Activated CD4-positive, alpha-beta T cell treated with anti-CD3 and anti-CD28 coated beads for 1 hour (primary cell): ENCODE measurements at places on chromosomes 5 and 9.

GRCh38 chr9:88521308-88521707, 13.7 kb upstream of the NXNL2 start:
- DNase-seq: no peak

DNA sequence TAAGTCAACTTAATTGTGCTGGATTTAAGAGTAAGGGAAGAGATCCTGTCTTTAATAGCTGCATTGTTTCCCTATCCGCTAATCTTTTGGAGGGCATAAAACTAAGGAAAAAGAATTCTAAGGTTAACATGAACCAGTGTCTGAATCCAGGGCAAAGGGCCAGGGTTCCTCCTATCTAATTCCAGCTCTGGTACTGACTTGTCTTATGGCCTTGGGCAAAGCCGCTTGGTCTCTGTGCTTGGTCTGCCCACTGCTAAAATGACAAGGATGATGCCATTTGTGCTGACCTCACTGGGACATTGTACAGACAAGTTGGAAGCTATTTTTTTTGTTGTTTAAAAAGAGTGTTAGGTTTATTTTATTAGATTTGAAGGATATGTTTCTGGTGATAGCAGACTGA, 334.7 kb upstream of the PIK3R1 start:
- DNase-seq: no peak

DNA sequence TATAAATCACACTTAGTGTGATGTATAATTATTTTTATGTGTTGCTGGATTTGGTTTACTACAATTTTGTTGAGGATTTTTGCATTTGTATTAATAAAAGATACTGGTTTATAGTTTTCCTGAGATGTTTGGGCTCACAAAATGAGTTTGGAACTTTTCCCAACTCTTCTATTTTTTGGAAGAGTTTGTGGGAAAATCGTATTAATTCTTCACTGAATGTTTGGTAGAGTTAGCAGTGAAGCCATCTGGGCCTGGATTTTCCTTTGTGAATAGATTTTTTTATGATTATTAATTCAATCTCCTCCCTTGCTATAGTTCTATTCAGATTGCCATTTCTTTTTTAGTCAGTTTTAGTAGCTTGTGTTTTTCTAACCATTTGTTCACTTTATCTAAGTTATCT, 201.7 kb upstream of the NFIL3 start:
- no peak for DNase-seq

- no peak for DNase-seq
Observed at GRCh38 chr9:110526426-110526825, 53.1 kb downstream of the SVEP1 start.

- no peak for DNase-seq
Observed at GRCh38 chr5:100590867-100591266, 55.7 kb downstream of the FAM174A start.

GRCh38 chr5:111887706-111888105, 130.7 kb upstream of the NREP start:
- no peak for DNase-seq

DNA sequence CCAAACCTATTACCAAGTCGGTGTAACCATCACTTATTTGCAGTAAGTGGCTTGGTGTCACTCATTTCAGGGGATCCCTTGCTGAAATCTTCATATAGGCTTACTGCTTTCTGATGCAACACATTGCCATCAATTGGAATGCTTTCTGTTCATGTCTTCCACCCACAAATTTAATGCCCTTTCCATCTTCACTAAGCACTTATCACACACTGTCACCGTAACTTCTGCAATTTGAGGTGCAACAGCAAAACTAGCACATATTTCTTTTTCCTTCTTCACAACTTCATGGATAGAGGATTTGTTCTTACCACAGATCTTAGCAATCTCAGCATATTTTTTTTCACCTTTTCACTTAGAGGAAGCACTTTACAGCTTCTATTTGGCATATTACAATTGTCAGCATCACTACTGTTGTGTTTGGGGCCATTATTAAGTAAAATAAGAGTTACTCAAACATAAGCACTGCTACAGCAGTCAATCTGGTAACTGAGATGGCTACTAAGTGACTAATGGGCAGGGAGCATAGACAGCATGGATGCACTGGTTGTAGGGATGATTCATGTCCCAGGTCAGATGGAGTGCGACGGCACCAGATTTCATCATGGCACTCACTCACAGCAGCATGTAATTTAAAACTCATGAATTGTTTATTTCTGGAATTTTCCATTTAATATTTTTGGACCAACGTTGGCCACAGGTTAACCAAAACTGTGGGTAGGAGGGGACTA, 70.1 kb downstream of the PIP5K1B start:
- DNase-seq: no peak

DNA sequence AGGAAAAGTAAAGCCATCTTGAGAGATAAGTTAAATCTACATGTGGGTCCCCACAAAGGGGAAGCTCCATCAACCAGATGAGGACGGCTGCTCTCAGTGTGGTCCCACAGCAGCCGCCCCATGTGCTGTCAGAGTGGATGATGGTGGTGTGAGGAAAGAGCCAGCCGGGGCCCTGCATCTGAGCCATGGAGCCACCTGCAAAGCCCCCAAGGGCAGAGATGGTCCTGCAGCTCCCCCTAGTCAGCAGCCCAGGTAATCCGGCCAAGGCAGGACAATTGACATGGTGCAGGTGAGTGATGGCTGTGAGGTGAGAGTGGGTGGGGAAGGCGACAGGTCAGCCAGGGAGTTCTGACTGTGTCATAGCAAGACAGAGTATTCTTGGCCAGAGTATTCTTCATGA, 458.8 kb downstream of the ICE1 start:
- DNase-seq: no peak

GRCh38 chr9:87337335-87338087, 160.2 kb upstream of the DAPK1 start:
- DNase-seq: no peak

GRCh38 chr9:122033775-122034373, 59.2 kb downstream of the TTLL11 start:
- DNase-seq: no peak

- DNase-seq: no peak
Observed at GRCh38 chr9:35350827-35351549, 138.9 kb upstream of the RUSC2 start.

GRCh38 chr5:133063965-133064364, 12.2 kb downstream of the HSPA4 start:
- no peak for DNase-seq

DNA sequence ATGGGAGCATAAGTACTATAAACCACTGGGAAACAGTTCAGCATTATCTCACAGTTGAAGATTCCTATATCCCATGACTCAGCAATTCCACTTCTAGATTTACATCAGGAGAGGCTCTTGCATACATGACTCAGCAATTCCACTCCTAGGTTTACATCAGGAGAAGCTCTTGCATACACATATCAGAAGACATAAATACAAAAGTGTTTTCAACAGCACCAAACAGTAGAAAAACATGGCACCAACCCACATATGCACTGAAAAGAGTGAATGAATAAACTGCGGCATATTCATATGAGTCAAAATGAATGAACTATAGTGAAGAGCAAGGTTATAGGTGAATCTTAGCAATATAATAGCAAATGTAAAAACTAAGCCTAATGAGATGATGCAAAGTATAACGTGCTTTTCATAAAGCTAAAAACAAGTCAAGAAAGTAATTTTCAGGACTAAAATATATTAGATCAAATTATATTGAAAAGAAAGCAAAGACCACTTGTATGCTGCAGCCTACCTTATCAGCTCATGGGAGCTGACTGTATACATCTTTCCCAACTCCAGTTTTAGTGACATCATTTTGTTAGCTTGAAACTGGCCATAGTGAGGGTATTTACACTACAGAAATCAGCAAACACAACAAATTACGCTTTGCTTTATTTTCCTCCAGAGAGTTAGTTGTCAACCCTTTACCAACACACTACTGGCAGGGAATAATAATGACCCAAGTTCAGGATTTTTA, 95.8 kb downstream of the ANKRD18B start:
- no peak for DNase-seq

DNA sequence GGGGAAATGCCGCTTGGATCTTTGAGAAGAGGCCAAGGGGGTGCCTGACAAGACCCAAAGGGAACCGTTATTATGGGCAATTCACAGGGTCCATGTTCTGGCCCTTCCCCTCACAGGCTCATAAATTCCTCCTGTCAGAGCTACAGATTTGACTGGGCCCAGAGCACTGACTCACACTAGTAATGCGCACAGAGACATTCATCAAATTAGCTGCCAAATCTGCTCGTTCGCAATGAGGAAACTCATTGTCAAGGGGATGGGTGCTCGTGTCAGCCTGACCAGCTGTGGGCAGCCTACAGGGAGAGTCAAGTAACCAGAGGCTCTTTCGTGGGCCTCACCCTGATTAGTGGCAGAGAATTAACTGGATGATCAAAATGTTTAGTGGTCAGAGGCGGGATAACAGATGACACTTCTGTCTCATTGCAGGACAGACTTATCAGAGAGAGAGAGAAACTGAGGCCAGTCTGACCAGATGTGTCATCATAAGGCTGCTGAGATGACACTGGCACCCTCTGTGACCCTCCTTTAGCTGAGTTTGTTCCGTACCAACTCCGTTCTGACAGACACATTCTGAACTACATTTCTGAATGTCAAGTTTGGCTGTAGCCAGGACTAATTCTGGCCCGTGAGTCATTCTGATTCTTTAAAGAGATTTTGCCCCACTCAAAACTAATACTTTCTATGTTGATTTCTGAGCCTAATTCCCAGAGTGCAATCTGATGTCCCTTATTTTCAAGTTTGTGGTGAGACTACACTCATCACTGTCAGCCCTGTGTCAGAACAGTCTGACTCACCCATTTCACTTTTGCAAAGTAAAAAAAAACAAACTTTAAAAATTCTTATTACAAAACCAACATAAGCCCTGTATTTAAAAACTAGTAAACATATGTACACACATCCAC, 377.1 kb downstream of the ACTL7B start:
- no peak for DNase-seq

- no peak for DNase-seq
Observed at GRCh38 chr9:13967011-13967410, 346.9 kb downstream of the NFIB start.

- DNase-seq: no peak
Observed at GRCh38 chr5:4630031-4630430, 510.1 kb upstream of the ADAMTS16 start.

GRCh38 chr9:17487467-17487866, 91.4 kb upstream of the SH3GL2 start:
- DNase-seq: no peak

- no peak for DNase-seq
Observed at GRCh38 chr5:176440927-176441706, 7.1 kb upstream of the FAF2 start.

DNA sequence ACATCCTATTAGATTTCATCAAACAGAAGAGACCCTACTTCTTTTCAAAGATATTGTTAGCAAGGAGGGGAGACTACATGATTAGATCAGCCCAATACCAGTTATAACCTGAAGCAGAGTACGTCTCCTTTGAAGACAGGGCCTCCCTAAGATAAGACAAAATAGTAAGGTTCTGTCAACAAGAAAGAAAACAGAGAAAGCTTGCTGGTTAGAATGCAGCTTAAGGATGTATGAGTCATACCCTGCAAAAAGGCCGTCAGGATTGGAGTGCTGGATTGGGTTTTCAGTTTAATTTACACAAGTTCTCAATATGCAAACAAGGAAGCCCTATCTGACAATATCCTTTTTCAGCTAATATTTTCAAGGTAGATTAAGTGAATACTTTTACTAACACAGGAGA, 1581.2 kb upstream of the WWC1 start:
- DNase-seq: no peak

DNA sequence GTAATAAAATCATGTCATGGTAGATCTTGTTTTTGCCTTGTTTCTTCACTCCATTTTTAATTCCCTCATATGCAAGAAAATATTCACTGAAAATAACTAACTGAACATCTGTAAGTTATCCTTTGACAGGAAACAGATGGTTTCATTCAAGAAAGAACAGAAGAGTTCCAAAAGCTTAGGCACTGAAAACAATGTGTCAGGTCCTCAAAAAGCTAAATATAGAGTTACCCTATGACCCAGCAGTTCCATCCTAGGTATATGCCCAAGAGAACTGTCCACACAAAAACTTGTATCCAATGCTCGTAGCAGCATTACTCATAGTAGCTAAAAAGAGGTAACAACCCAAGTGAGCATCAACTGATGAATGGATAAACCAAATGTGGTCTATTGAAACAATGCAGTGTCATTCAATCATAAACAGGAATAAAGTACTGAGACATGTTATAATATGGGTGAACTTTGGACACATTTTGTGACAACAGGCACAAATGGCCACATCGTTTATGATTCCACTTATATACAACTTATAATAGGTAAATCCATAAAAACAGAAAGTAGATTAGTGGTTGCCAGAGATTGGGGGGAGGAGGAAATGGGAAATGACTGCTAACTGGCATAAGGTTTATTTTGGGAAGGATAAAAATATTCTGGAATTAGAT, 231.0 kb downstream of the FRMD3 start:
- DNase-seq: no peak

DNA sequence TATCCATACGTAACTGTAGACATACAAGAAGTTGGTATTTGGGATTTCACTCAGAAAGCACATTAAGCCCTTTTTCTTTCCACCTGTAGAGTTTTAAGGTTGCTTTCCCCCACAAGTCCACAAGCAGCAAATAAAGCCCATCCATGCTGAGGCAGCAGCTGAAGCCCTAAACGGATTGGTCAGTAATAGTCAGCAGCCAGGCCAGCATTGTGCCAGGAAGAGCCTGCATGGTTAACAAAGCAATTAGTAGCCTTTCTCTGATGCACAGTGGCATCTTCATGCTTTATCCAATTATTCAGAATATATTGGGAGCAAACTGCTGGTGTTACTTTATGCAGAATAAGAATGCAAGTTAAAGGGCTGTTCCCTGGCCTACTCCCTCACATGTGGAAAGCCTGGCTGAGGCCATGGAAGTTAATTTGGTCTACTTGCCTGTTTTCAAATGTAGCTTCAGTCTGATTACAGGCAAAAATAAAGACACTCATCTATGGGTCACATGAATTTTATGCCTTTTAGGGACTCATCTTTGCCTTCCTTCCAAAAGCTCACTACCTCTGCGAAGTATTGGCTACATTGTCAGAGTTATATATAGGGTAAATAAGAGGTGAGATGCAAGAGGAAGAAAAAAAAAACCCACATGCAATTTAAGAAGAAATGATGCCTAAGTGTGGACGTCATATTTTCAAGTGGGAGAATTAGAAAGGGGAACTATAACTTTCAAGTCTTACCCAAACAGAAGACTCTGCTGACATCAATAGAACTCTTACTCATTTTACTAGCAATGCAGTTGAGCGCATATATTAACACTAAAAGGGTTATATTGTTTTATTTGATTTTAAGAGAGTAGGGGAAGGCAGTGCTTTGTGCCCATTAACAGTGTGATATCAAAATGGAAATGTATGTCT, 15.9 kb downstream of the EBF1 start:
- no peak for DNase-seq
